ENCODE measurements at places on chromosomes 13 and 19.
A peak's percentile ranks its signal among the peaks of the same experiment; 100 is the strongest.

GRCh38 chr19:37333457-37333856 is 37.4 kb upstream of the ZNF527 start:
- DNase-seq = no peak

GRCh38 chr13:66809485-66809884 is 420.7 kb downstream of the PCDH9 start:
- no peak for DNase-seq

- no peak for DNase-seq
Measured at GRCh38 chr19:32669310-32669709, 5.7 kb downstream of the ANKRD27 start.

- DNase-seq = peak; percentile 36
Measured at GRCh38 chr19:2529473-2529918, 53.6 kb downstream of the GADD45B start.

DNA sequence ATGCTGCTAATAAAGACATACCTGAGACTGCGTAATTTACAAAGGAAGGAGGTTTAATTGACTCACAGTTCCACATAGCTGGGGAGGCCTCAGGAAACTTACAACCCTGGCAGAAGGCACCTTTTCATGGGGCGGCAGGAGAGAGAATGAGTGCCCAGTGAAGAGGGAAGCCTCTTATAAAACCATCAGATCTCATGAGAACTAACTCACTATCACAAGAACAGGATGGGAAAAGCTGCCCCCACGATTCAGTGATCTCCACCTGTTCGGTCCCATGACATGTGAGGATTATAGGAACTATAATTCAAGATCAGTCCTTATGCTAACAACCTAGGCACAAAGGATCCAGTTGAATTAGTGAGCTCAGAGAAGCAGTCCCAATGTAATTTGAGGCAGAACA is 59.4 kb downstream of the GPC6 start:
- DNase-seq = no peak

- DNase-seq = no peak
Measured at GRCh38 chr13:60772726-60773125, 375.7 kb downstream of the TDRD3 start.

DNA sequence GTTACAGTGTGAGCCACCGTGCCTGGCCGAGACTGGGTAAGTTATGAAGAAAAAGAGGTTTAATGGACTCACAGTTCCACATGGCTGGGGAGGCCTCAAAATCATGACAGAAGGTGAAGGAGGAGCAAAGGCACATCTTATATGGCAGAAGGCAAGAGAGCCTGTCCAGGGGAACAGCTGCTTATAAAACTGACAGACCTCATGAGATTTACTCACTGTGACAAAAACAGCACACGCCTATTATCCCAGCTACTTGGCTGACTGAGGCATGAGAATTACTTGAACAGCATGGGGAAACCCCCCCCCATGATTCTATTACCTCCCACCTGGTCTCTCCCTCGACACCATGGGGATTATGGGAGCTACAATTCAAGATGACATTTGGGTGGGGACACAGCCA is 23.4 kb upstream of the ZNF561 start:
- DNase-seq = no peak

GRCh38 chr13:21031594-21032275 is 29.7 kb downstream of the LATS2 start:
- DNase-seq = no peak

- no peak for DNase-seq
Measured at GRCh38 chr13:30121244-30121643, 186.1 kb downstream of the KATNAL1 start.

- DNase-seq = no peak
Measured at GRCh38 chr19:30648866-30649862, 277.0 kb downstream of the ZNF536 start.

- no peak for DNase-seq
Measured at GRCh38 chr19:30717381-30717780, 345.2 kb downstream of the ZNF536 start.

GRCh38 chr13:40102854-40103253 is 447.4 kb downstream of the COG6 start:
- no peak for DNase-seq

DNA sequence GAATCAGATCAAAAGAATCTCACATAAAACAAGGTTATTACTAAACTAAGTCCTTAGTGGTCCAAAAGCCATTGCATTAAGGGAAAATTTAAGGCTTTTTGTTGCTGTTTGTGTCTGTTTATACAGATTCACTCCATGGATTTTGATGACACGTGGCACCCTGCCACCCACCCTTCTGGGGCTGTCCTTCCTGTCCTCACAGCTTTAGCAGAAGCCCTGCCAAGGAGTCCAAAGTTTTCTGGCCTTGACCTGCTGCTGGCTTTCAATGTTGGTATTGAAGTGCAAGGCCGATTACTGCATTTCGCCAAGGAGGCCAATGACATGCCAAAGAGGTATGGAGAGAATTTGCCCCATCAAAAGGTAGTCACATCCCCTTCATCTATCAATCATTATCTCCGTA is 6.9 kb downstream of the ACOD1 start:
- DNase-seq = no peak

GRCh38 chr19:47253467-47253881 is 2.9 kb upstream of the CCDC9 start:
- DNase-seq = no peak

GRCh38 chr19:28396287-28396831 is 816.6 kb downstream of the UQCRFS1 start:
- no peak for DNase-seq

DNA sequence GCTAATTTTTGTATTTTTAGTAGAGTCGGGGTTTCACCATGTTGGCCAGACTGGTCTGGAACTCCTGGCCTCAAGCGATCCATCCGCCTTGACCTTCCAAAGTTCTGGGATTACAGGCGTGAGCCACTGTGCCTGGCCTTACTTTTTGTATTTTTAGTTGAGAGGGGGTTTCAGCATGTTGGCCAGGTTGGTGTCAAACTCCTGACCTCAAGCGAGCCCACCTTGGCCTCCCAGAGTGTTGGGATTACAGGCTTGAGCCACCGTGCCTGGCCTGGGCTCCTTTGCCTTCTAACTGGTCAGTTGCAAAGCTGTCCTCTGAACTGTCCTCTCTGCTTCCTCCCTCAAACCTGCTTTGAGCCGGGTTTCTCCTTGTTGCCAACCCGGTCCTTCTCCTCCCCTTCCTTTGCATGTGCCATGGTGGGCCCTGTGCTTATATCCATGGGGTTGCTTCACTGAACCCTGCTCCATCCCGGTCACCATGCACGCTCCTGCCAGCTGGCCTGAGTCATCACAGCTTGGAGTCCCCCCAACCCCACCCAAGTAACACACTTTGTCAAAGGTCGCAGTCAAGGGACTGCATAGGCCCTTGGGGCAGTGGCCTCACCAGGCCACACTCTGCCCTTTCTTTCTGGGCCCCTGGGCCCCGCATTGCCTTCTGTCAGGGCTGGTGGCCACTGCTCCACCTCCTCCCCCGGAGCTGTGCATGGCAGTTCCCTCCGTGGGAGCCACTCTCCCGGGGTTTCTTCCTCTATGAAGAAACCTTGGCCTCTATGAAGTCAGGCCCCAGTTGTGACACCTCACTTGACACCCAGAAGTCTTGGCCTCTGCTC is 21.2 kb downstream of the WTIP start:
- no peak for DNase-seq

DNA sequence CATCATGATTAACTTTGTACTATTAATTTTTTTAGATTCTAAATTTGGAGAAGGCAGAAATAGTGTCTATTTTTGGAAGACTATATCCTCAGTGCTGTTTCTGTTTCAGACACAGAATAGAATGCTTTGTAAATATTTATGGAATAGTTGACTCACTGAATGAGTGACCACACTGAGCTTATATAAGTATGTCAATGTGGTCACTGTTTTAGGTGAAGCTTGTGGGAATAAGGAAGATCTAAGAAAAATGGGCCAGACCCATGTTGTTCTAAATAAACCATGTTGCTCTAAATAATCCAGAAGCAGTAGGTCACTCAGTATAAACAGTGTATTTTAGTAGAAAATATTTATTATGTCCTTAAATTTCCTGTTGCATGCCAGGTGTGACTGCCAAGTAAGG is 45.5 kb upstream of the DACH1 start:
- no peak for DNase-seq

- no peak for DNase-seq
Measured at GRCh38 chr13:22298530-22298929, 627.7 kb downstream of the FGF9 start.

GRCh38 chr19:19444681-19445155 is 39.2 kb downstream of the GATAD2A start:
- DNase-seq = no peak

- no peak for DNase-seq
Measured at GRCh38 chr13:50613356-50613831, 230.1 kb downstream of the DLEU7 start.

DNA sequence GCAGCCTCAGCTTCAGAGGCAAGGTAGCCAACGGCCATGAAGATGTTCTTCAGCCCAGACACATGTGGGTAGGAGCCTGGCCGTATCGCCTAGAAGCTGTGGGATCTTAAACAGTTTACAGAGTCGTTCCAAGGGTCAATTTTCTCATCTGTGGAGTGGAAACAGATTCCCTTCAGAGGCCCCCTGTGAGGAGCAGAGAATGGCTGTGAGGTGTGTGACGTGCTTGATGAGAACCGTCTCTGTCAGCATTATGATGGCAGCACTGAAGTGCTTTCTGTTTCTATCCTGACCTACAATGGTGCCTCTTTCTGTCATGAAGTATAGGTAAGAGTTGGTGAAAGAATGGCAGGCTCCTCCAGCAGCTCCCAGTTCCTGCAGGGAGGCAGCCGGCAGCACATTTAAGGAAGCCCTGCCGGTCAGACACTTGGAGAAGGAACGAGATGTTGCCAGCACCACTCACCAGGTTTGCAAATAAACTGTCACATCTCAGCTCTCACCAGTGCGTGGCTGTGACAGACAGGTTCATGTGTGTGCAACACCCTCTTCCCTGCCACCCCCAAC is 277.3 kb downstream of the FOXO1 start:
- no peak for DNase-seq

GRCh38 chr19:3125900-3126524 is 9.8 kb upstream of the GNA15 start:
- DNase-seq = peak; percentile 76

- DNase-seq = no peak
Measured at GRCh38 chr13:73358606-73359095, 299.8 kb downstream of the KLF5 start.

- DNase-seq = no peak
Measured at GRCh38 chr13:46176756-46177155, 5.2 kb downstream of the LCP1 start.

DNA sequence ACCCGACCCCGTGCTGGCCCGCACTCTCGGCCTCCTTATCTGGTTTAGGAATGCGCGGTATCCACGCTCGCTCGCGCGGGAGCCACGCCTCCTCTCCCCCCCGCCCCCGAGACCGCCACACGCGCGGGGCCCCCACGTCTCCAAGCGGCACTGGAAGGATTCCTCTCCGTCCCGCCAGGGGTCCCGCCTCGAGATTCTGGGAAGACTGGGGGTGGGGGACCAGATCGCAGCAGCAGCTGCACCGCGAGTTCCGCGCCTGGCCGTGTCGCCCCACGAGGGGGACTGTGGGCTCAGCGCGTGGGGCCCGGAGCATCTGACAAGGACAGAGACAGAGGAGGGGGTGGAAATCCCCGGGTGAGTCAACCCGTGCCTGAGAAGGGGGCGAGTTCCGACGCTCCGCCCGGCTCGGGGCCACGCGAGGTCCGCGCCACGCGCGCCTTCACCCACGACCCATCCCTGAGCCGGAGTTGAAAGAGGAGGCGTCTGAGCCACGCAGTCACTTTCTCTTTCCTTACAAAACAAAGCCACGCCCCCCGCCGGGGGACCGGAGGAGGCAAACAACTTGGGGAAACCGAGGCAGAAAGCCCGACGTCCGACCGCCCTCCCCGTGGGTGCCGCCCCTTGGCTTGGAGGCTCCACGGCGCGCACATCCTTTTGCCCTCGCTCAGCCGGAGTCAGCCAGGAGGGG is 814 bp downstream of the S1PR2 start:
- peak; percentile 61 for DNase-seq

DNA sequence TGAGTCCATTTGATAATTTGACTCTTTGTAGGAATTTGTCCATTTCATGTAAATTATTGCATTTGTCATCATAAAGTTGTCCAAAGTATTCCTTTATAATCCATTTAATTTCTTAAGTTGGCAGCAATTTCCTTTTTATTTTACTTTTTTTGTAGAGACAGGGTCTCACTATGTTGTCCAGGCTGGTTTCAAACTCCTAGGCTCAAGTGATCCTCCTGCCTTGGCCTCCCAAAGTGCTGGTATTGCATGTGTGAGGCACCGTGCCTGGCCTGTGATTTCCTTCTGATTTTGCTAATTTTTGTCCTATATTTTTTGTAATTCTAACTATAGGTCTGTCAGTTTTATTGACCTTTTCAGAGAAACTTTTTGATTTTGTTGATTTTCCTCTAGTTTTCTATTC is 84.9 kb downstream of the URI1 start:
- DNase-seq = no peak

GRCh38 chr19:51422053-51422448 is 4.6 kb upstream of the SIGLEC10 start:
- peak; percentile 91 for DNase-seq

DNA sequence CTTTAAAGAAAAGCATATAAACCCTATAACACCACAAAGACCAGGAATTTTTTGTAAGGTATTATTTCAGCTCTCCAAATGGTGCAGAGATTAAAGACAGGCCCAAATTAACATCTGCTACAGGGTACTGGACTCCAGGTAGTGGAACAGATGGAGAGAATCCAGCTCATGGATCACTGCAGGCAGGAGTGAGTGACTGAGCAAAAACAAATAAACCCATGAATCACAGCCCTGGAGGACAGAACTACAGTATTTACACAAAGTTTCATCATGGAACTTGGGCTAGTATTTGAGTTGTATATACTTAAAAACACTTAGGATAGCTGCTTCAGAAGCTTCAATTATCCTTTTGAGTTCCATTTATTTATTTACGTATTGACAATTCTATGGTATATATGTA is 132.8 kb upstream of the SPRY2 start:
- no peak for DNase-seq

GRCh38 chr19:10419646-10420443 is 493 bp upstream of the PDE4A start:
- DNase-seq = no peak

DNA sequence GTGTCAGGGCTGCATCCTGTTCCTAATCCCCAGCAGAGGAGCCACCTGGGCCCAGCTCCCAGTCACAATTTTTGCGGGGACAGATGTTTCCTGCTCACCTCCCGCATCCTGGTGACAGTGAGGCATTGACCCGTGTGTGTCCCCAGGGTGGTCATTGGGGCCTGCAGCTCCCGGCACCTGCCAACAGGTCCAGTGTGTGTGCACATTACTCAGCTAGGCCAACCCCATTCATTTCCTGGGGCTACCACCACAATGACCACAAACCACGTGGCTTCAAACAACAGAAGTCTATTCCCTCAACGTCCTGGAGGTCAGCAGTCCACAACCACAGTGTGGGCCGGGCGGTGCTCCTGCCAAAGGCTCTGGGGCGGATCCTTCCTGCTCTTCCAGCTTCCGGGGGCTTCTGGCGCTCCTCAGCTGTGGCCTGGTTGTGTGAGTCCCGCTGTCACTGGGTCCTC is 11.9 kb upstream of the F2RL3 start:
- no peak for DNase-seq

- DNase-seq = no peak
Measured at GRCh38 chr13:41004875-41005693, 14.0 kb downstream of the ELF1 start.

All from lower lobe of right lung (tissue), 2 donors.